ENCODE measurements at places on chromosomes 4 and X.

DNA sequence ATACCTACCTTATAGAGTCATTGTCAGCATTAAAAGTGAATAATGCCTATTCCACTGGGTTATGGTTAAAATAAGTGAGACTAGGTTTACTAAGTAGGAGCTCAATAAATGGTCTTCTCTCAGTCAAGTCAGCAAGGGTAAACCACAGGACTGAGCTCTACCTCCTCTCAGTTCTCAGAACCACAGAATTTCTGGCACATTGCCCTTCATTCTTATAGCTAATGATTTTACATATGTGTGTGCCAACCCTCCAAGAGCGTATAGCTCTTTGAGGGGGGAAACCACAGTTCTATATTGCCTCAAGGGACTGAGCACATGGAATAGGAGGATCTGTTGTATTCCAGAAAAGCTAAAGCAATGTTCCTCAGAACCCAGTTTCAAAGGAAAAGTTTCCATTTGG lies 124.8 kb downstream of the ATG4A start:
- DNase-seq, result no peak

DNA sequence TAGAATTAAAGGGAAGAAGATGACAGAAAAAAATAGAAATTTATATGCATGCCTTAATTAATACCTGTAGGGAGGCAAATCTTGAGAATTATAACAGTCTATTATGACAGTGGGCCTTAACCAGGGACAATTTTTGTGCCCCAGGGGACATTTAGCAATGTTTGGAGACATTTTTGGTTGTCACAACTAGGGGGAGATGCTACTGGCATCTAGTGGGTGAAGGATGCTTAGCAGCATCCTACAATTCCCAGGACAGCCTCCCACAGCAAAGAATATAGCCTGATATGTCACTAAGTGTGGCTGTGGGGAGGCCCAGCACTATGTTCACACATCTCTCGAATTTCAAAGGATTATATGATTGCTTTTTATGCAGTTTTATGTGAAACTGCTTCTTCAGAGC lies 10.5 kb downstream of the GPR82 start:
- no peak for DNase-seq

- DNase-seq, result no peak
Observed at GRCh38 chr4:147941373-147941772, 209.5 kb downstream of the ARHGAP10 start.

DNA sequence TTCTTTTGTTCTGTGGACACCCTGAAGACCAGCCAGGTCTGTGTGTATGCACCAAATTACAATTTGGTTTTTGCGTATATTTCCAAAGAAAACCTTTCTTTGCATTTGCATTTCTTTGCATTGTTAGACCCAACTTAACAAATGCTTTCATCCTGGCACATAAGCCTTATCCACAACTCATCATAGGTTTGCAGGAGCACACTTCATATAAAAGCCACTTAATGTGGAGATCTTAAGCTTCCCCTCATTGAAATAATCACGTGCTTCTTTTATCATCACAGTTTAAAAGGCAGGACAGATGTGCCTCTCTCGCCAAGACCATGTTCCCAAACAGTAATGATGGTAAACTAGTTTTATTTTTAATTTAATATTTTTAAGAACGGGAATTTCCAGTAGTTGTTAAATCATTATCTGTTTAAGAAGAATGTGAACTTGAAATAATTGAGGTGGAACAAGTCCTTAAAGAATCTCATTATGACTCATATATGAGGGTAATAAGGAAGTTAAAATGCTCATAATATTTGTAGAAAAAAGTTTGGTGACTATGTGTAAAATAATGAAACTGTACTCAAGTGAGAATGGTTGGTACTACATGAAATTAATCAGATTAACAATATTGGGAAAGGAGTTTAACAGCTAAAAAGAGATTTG lies 65.5 kb downstream of the GLRA3 start:
- peak; percentile 72 for DNase-seq

GRCh38 chr4:146477054-146477453 lies 44.7 kb downstream of the SLC10A7 start:
- no peak for DNase-seq

GRCh38 chrX:102832661-102833060 lies 104.4 kb upstream of the RAB40AL start:
- no peak for DNase-seq

DNA sequence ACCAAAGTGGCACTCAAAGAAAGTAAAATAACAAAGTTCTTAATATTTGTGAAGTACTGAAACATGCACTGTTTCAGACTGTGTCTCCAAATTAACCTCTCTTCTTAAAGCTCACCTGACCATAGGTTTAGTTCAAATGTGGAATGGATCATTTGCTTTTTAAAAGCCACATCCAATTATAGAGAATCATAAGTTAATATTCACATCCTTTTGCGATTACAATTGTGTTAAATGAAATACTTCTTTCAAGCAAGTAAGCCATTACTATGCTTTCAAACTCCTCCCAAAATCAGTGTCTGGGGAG lies 95.3 kb upstream of the PTPN13 start:
- DNase-seq, result no peak

GRCh38 chrX:103941201-103941975 lies 21.0 kb upstream of the TMSB15B start:
- no peak for DNase-seq

GRCh38 chrX:101507372-101507771 lies 22.1 kb downstream of the ARMCX4 start:
- no peak for DNase-seq

DNA sequence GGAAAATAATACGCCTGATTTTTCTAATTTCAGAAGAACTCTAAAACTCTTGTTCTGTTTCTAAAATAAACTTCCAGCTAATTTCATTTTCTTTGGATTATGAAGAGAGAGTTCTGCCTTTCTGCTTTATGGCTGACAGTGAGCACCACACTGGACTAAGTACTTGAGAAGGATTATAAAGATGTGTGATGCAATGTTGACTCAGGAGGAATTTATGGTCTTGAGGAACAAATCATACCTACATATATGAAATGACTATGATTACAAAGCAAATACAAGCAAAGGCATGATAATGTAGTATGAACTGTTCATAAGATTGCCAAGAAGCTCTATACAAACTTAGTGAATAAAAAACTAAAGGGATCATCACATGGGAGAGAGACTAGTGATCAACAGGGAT lies 13.0 kb upstream of the SLC25A5 start:
- no peak for DNase-seq

- no peak for DNase-seq
Observed at GRCh38 chr4:169050881-169051760, 41.1 kb upstream of the CBR4 start.

- DNase-seq, result no peak
Observed at GRCh38 chr4:187552781-187553180, 442.8 kb upstream of the ZFP42 start.

DNA sequence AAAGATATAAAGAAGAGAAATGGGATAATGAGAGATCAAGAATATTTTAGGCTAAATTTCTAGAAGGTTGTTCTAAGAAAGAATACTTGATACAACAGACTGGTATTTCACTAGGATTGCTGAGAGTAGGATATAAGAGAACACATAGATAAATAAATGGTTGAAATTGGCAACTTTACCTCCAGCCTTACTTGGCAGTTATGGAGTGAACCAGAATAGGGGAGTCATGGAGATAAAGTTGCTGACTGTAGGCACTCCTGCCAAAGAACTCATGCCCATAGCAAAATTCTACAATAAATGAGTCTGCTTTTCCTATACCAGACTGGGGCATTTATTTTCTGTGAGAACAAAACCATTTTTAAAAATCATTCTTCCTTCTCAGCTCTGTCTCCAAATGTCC lies 26.4 kb upstream of the MMRN1 start:
- DNase-seq, result no peak

DNA sequence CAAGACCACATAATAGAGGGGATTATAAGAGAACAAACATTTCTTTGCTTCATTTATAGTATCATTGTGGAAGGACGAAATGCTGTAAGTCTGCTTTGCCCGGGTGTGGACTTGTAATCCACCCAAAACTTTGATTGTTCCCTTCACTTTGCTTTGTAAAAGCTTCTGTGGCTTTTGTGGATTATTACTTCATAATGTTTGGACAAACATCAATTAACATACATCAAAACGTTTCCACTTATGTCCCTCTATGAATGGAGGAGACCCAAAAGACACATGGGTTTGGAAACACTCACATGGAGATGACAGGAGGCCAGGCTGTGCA lies 415.4 kb downstream of the SPRY1 start:
- DNase-seq, result no peak

DNA sequence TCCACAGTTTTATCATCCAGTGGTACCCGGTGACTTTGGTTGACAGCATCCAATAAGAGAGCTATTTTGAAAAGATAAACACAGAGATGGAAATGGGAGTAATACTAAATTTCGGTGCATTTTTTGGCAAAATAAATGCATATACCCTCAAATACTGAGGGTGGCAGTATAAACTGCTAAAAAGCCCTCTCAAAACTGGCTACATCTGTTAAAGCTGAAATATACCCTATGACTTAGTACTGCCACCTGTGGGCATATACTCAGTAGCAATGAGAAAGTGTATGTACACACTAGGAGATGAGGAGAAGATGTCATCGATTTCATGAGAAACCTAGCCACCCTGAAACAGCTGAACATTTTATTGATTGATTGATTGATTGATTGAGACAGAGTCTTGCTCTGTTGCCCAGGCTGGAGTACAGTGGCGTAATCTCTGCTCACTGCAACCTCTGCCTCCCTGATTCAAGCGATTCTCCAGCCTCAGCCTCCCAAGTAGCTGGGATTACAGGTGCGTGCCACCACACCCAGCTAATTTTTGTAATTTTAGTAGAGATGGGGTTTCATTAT lies 12.2 kb upstream of the TMEM128 start:
- DNase-seq, result peak; percentile 9

DNA sequence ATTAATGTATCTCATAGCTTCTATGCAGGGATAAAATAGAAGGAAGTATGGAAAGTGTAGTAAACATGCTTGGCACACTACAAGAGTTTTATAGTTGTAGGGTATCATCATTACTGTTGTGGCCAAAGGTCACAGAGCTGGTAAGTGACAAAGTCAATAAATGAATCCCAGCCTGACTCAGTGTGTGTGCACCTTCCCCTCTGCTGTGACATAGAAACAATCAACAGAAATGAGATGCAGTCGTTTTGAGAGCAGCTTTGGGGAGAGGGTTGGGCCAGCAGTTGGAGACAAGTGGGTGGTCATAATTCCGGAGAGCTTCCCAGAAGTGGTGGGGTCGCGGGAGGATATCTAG lies 82.4 kb upstream of the RBPJ start:
- no peak for DNase-seq

DNA sequence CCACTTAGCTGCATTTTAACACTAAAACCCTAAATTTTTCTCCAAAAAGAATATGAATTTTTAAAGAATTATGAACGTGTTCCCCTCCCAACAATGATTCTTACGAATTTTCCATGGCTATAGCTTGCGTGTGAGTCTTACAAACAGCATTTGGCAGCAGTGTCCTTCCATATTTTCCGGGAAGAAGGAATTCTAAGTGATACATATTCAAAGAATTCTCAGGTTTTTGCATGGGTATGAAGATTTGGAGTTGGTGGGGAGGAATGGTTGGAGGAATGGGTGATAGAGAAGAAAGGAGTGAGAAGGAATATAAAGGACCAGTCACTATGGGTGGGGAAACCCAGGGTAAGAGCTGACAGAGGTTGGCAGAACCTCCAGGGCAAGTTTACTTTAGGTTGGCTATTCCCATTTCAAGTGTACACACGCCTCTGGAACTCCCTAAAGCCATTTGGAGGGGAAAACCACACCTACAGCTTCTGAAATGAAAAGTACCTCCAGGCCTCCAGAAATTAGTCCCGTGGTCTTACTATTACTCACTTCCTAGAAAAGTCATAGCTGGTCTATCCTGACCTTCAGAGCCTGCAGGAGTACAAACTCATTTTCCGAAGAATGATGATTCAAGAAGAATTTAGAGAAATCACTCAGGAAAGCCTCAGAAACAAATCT lies 420.8 kb upstream of the DIPK2B start:
- DNase-seq, result no peak

DNA sequence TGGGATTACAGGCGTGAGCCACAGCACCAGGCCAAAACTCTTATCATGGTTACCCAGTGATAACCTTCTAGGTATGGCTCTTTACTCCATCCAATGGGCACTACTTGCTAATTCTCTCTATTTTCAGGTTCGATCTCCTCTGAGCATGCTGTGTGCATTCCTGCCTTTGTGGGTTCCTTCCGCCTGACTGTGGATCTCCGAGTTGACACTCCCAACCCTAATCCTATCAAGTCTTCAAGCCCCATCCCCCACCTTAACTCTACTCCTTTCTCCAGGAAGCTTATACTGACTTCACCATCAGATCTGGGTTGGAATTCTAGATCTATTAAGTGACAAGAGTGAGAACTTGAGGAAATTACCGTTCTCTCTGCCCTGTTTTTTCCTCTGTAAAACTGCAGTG lies 64.6 kb downstream of the ZAR1 start:
- no peak for DNase-seq

- no peak for DNase-seq
Observed at GRCh38 chr4:180751009-180751408, 1492.2 kb upstream of the TENM3 start.

DNA sequence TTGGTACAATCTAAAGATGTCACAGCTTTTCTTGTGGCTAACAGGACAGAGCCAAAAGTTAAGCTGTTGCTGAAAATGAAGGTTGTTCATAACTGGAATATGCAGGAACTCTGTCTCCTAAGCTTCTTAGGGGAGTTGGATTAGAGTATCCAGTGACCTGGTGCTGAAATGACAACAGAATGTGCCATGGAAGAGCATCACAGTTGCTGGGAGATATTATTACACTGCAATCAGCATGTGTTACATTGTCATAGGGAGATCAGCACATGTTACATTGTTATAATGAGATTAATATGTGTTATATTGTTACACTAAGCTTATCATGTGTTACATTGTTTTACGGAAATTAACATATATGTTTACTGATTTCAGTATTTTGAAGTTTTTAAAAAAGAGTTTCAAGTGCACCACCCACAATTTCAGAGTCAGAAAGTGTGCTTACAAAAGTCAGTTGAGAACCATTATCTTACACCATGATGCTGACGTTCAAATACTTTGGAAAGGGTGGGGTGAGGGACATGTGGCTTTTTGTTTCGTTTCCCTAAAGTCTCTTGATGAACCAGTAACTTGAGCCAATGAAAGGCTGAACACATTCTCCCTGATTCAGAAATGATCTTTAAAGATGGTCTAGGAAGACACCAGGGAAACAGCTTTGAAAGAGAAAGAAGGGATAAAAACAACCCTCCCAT lies 113.4 kb downstream of the DRD5 start:
- DNase-seq, result no peak

- DNase-seq, result no peak
Observed at GRCh38 chr4:12519426-12519825, 964.7 kb downstream of the RAB28 start.

GRCh38 chrX:140799216-140799615 lies 89.7 kb downstream of the LINC00632 start:
- no peak for DNase-seq

GRCh38 chr4:101843054-101843453 lies 52.5 kb downstream of the BANK1 start:
- no peak for DNase-seq

GRCh38 chrX:41922431-41923151 lies 763 bp downstream of the CASK start:
- no peak for DNase-seq

DNA sequence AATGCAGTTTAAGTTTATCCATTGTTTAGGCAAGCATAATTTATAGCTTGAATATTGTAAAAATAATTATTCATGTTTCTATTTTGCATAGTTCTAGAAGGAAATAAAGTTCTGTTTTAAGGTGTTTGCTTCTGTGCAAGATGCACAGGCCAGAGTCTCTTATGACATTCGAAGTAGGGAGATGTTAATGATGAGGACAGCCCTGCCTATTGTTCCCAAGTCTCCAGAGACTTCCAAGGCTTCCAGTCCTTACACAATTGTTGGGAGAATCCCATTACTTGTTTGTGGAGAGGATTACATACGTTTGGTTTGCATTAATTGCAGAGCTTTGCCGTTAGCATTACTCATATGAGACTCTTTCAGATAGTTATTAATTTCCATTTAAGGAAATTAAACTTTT lies 96.2 kb upstream of the ANK2 start:
- DNase-seq, result no peak

Measured in kidney glomerular epithelial cell (primary cell).